CD4-positive, alpha-beta memory T cell (primary cell): ENCODE measurements at places on chromosomes 4 and X.

GRCh38 chr4:86910369-86910768, 18.1 kb upstream of the C4orf36 start:
- DNase-seq, result no peak

GRCh38 chr4:153223930-153224329, 19.7 kb downstream of the TRIM2 start:
- no peak for DNase-seq

- no peak for DNase-seq
Observed at GRCh38 chrX:24215272-24215671, 65.7 kb downstream of the ZFX start.

- no peak for DNase-seq
Observed at GRCh38 chrX:111874241-111874640, 1.7 kb upstream of the TRPC5OS start.
